ENCODE measurements at places on chromosomes 11 and 22.

DNA sequence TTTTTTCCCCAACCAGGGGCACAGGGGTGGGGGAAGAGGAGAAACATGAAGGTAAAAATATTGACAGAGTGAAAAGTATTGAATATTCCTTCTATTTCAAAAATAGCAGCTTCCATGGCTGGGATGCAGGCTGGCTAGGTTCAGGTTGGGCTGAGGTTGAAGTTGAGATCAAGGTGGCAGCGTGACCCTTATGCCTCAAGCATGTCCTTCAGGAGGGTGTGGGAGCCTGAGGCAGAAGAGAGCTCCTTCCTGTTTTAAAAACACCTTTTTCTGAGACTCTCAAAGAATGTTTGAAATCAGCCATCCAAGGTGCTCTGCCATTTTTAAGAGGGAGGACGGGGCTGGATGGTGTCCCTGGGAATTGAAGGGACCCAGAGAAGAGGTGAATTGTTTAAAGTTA, 29.5 kb downstream of the TIMP3 start:
- DNase-seq: no peak

GRCh38 chr11:67366546-67366945, 6.9 kb downstream of the CLCF1 start:
- DNase-seq: no peak

DNA sequence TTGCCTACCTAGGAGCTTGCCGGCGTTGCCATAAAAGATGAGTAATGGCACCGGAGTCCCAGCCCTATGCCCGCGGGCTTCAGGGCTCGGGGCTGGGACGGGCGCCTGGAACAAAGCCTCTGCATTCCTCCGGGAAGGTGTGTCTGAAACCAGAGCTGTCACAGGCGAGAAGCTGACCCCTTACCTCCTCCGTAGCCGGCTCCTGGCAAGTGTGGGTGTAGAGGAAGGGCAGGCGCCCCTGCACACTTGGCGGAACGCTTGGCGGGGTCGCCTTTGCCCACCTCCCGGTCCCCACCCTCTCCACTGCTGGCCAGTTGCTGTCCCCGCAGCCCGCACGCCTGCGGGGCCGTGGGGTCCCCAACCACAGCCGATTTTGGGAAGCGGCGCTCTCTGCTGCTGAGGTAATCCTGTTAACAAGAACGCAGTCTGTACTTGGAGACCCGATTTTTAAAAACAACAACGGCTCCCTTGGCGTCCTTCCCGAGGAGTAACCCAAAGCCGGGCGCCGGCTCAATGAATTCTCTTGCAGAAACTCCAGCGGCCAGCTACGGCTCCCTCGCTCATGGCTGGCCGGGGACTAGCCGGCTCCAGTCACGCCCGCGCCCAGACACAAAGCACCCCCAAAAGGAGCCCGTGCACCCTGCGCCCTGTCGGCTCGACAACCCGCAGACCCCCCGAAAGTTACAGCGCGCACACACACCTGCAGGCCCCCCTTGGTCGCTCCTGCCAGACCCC, 89.2 kb downstream of the PLEKHA7 start:
- no peak for DNase-seq

- DNase-seq: no peak
Observed at GRCh38 chr11:69854713-69855112, 35.5 kb upstream of the FGF3 start.

- no peak for DNase-seq
Observed at GRCh38 chr11:45635907-45636306, 29.5 kb downstream of the CHST1 start.

GRCh38 chr11:59755701-59756557, 753 bp downstream of the STX3 start:
- DNase-seq: no peak

GRCh38 chr11:43879789-43880639, 617 bp upstream of the ALKBH3 start:
- no peak for DNase-seq

Measured in stimulated activated CD4-positive, alpha-beta T cell treated with anti-CD3 and anti-CD28 coated beads, TNF-alpha, amount 100 ng/mL, for 48 hours (primary cell).